Lung microvascular endothelial cell (primary cell): ENCODE measurements at places on chromosomes 5 and 9.

- DNase-seq, result peak; percentile 8
Observed at GRCh38 chr5:124438903-124439281, 307.5 kb downstream of the ZNF608 start.

- DNase-seq, result no peak
Observed at GRCh38 chr5:132198571-132198970, 29.1 kb downstream of the P4HA2 start.

DNA sequence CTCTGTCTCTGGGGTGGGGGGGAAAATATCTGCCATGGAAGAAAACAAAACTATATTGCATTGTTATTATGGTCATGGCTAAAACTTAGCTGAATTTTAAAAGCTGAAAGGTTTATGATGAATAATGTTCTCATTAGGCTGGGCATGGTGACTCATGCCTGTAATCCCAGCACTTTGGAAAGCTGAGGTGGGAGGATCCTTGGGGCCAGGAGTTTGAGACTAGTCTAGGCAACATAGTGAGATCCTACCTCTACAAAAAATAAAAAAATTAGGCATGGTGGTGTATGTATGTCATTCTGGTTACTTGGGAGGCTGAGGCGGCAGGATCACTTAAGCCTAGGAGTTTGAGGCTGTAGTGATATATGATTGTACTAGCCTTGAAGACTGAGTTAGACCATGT lies 44.5 kb downstream of the IPO11 start:
- DNase-seq, result peak; percentile 14

DNA sequence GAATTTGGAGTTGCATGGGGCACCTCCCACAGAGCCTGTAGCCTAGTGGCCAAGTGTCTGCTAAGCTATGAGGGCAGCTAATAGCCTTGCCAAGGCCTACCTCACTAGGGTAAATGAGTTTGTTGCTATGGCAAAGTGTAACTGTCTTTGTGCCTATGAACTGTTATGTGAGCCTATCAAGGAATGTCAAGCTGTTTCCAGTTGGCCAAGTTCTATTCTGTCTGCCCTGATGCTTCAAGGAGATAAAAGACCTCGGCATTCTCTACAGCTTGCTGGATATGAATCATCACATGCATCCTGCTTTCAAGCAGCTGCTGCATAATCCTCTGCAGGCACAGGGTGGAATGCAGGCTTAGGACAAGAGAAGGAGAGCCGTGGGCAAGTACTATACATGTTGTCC lies 69.8 kb upstream of the CCDC112 start:
- peak; percentile 99 for DNase-seq

- DNase-seq, result no peak
Observed at GRCh38 chr9:134592819-134593200, 48.8 kb upstream of the COL5A1 start.

DNA sequence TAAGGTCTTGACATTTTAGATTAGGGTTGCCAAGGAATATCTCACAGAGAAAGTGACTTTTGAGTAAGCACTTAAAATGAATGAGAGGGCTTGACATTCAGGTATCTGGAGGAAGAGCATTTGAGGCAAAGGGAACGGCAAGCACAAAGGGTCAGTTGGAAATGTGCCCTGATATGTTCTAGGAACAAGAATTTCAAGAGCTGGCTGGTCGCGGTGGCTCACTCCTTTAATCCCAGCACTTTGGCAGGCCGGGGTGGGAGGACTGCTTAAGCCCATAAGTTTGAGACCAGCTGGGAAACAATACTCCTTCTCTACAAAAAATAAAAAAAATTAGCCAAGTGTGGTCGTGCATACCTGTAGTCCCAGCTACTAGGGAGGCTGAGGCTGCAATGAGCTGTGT lies 16.5 kb downstream of the KIAA1958 start:
- no peak for DNase-seq

- no peak for DNase-seq
Observed at GRCh38 chr9:109440117-109440515, 58.0 kb downstream of the PTPN3 start.

DNA sequence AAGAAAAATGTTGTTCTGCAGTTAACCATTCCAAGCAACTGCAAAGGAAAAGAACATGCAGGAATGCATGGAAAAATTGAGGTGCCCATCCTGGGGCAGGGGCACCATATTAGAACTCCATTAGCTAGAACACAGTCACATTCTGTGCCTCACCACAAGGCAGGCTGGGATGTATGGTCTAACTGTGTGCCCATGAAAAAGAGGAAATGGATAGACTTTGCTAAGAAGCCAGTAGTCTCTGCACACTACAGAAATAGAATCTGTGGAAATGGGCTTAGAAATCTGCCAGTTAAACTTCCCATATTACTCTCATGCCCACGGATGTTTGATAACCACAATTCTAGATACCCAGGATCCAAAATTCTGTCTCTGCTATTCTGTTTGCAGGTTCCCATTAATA lies 423.8 kb upstream of the SMARCA2 start:
- no peak for DNase-seq

DNA sequence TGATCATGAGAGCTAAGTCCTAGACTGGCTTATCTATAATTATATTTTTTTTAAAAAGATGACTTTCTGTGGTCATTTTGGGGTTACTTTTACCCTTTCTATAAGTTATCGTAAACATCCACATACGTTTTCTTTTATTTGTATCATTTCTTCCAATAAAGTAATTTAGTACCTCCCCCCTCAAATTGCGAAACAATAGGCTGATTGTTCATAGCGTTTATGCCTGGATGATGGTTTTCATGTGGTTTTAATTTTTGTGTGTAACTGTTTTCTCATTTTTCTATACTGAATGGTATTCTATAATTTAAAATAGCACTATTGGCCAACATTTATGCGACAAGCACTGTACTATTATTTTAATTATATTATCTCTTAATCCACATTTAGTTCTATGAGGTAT lies 44.5 kb downstream of the SMC5 start:
- DNase-seq, result no peak

DNA sequence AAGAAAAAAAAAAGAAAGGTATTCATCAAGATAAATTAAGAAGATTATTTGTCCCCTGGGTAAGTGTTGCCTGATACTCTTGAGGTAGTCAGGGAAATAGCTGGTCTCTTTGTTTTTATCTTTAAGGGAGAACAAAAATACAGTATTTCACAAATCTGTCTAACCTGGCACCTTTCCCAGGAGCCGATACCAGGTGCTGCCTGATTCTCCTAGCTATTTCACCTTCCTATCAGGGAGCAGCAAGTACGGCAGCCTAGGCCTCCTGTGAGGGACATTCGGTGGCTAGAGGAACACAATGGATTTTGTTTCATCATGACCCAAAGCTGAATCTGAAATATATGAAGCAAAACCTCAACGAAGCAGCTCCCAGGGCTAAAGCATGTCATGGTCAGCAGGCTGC lies 86.0 kb downstream of the TARS1 start:
- DNase-seq, result no peak

- DNase-seq, result no peak
Observed at GRCh38 chr9:28999806-29000205, 1426.5 kb upstream of the C9orf72 start.

GRCh38 chr9:125613141-125613540 lies 93.9 kb downstream of the MAPKAP1 start:
- peak; percentile 88 for DNase-seq

GRCh38 chr5:116448450-116448849 lies 126.2 kb downstream of the SEMA6A start:
- DNase-seq, result no peak

- no peak for DNase-seq
Observed at GRCh38 chr5:56071470-56071869, 76.7 kb upstream of the IL6ST start.

DNA sequence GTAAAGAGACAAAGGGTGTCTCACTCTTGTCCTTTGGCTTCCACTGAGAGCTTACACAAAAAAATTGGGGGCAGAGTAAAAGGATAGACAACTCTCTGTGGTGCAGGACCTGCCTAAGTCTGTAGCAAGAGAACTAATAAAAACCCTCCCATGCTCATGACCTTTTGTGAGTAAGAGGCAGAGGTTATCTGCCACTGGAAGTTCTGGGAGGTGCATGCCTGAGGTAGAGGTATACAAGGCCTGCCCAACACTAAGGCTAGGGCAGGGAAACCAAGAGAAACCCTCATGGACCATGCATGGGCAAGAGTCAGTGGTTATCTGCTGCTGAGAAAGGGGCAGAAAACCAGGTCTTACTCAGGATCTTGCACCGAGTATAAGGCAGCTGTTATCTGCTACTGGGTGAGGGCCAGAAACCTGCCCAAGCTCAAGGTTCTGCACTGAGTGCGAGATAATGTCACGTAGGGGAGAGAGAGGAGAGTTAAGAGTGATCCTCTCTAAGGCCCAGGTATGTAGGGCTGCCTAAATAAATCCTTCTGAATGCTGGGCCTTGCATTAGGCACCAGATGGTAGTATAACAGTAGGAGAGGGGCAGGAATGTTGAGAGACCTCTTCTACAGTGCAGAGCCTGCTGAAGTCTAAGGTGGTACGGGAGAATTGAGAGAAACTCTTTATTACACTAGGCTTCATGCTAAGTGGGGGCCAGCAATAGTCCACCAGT lies 143.4 kb downstream of the MACROH2A1 start:
- DNase-seq, result no peak

GRCh38 chr5:14435481-14435880 lies 146.1 kb upstream of the OTULINL start:
- no peak for DNase-seq

GRCh38 chr9:115653171-115653606 lies 500.4 kb upstream of the PAPPA start:
- DNase-seq, result no peak

DNA sequence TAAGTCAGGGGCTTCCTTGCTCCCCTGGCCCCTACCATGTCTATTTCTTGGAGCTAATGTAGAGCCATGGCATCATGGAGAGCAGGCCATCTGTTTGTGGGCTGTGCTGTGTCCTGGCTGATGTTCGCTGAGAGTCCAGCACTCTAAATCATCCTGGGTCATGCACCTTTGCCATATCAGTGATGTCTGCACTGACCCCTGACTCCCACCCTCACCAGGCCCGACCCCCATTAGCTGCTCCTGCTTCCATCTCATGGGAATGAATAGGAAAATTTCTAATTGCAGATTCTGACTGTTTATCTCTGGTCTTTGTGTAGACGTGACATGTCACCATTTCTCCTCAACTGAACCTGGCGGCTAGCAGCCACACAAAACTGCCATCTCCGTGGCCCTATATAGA lies 236.9 kb downstream of the NSG2 start:
- DNase-seq, result no peak

GRCh38 chr9:97534961-97535594 lies 33.6 kb downstream of the TMOD1 start:
- DNase-seq, result no peak

GRCh38 chr9:83794051-83794450 lies 23.5 kb downstream of the GKAP1 start:
- DNase-seq, result no peak

DNA sequence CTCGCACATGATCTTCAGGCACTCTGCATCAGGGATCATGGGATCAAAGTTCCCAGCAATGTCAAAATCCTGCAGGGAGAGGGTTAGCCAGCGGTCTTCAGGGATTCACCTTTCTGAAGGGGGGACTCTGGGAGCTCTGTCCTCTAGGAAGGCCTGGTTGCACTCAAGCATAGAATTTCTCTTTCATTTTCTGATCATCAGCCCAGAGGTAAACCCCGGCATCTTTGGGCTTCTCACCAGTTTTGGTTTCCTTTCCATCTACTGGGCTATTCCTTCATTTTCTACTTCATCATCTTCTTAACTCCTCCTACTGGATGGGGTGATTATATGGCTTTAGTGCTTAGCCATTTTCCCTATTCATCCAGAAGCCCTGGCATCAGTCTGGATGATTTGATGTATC lies 4.6 kb upstream of the DND1 start:
- DNase-seq, result no peak

- peak; percentile 32 for DNase-seq
Observed at GRCh38 chr5:152349683-152350526, 55.2 kb downstream of the NMUR2 start.

- DNase-seq, result no peak
Observed at GRCh38 chr5:41212935-41213334, 397 bp downstream of the C6 start.
